ENCODE measurements at places on chromosomes 16 and 17.

DNA sequence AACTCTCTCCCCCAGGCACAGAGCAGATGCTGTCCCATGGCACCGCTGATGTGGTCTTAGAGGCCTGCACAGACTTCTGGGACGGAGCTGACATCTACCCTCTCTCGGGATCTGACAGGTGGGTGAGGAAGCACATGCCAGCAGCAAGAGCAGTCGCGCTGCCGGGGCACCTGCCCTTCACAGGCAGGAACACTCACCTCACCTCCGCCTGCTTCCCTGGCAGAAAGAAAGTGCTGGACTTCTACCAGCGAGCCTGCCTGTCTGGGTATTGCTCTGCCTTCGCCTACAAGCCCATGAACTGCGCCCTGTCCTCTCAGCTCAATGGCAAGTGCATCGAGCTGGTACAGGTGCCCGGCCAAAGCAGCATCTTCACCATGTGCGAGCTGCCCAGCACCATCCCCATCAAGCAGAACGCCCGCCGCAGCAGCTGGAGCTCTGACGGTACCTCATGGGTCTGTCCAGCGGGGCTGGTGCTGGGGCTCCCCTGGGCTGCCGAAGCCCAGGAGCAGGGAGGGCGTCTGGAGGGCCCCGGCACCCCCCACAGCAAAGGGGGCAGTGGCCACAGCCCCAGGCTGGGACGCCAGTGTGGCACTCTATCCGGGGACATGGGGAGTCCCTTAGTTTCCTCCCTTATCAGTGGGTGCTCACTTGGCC, 21.7 kb downstream of the CASKIN2 start:
- DNase-seq, result no peak

- no peak for DNase-seq
Observed at GRCh38 chr17:77295241-77295853, 154.6 kb downstream of the SEC14L1 start.

DNA sequence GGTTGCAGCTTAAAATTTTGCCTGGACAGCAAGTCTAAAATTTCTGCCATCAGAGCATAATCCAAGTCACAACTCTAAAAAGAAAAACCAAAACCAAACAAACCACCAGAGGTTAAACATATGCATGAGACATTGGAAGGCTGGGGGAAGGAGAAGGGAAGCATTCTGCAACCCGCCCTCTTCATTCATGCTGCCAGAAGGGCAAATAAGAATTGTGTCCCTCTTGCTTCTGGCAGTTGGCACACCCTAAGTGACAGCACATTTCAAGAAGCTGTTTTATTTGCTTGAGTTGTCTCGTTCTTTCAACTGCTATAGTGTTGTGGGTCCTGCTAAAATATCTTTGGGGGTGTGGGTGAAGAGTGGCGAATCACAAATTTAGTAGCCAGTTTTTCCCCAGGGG, 99.6 kb downstream of the SKAP1 start:
- DNase-seq, result no peak

- DNase-seq, result no peak
Observed at GRCh38 chr17:76382351-76382802, 2.0 kb upstream of the SPHK1 start.

GRCh38 chr16:14672403-14672971, 21.6 kb downstream of the PLA2G10 start:
- DNase-seq, result no peak

DNA sequence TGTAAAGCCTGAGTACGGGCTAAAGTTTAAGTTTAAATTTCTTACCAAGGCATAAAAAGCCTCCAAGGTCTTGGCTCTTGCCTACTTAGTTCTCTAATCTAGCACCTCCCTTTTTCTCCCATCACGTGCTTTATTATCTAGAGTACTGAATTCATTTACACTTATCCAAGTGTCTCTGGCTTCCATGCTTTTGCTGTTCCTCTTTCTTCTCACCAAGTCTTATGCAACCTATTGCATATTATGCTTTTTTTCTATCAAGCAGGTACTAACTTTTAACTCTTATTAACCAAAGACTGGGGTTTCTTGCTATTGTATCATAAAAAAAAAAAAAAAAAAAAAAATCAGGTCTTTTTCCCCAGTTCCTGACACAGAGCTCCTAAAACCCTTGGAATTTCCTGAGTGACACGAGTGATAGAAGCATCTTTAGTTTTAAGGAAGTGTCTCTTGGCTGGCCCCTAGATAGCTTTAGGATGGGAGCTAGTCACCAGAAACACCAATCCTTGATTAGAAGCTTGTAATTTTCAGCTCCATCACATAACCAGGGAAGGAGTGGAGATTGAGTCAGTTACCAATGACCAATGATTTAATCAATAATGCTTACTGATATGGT, 44.9 kb downstream of the SSH2 start:
- DNase-seq, result no peak

DNA sequence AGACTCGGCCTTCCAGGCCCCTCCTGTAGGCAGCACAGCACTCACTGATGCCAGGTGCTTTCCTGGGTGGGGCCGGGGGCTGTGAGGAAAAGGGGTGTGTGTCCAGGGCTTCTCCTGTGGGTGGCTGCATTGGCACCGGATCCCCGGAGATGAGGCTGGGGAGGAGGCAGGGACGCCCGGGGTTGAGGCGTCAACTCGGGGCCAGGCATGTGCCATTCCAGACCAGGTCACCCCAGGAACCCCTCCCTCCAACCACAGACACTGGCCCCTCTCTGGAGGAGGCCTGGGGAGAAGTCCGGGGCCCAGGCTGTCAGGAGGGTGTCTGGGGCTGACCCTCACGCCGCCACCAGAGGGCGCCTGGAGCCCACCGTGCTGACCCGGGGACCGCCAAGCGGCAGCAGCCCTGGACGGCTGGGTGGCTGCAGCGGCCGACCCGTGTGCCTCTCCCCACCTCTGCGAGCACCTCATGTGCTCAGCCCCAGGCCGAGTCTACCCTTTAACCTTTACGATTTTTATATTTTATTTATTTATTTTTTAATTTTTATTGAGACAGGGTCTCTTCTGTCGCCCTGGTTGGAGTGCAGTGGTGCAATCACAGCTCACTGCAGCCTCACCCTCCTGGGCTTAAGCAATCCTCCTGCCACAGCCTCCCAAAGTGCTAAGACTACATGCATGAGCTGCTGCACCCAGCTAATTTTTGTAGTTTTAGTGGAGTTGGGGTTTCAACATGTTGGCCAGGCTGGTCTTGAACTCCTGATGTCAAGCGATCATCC, 3.2 kb upstream of the METRN start:
- peak; percentile 67 for DNase-seq

GRCh38 chr16:12206749-12207142, 230.2 kb downstream of the SNX29 start:
- DNase-seq, result no peak

DNA sequence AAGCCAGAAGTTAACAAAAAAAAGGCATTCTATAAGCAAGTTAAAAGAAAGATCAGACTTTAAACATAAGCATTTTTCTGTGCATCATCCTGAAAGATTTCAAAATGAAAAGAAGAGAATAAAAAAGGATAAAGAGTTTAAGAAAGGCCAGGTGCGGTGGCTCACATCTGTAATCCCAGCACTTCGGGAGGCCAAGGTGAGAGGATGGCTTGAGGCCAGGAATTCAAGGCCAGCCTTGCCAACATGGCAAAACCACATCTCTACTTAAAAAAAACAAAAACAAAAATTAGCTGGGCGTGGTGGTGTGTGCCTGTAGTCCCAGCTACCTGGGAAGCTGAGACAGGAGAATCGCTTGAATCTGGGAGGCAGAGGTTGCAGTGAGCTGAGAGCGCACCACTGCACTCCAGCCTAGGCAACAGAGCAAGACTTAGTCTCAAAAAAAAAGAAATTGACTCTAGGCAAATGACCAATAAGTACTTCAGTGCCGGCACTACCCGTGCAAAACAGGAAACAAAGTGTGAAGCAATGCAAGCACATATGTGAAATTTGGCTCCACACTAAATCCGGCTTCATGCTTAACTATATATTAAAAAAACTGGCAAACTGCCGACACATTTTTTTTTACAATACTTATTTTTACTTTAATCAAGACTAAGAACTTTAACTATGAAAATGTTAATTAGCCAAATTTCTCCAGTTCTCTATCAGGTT, 83.2 kb upstream of the C17orf78 start:
- DNase-seq, result no peak

- DNase-seq, result no peak
Observed at GRCh38 chr16:29649588-29650494, 13.2 kb upstream of the SPN start.

- no peak for DNase-seq
Observed at GRCh38 chr16:73565263-73565662, 517.3 kb upstream of the ZFHX3 start.

DNA sequence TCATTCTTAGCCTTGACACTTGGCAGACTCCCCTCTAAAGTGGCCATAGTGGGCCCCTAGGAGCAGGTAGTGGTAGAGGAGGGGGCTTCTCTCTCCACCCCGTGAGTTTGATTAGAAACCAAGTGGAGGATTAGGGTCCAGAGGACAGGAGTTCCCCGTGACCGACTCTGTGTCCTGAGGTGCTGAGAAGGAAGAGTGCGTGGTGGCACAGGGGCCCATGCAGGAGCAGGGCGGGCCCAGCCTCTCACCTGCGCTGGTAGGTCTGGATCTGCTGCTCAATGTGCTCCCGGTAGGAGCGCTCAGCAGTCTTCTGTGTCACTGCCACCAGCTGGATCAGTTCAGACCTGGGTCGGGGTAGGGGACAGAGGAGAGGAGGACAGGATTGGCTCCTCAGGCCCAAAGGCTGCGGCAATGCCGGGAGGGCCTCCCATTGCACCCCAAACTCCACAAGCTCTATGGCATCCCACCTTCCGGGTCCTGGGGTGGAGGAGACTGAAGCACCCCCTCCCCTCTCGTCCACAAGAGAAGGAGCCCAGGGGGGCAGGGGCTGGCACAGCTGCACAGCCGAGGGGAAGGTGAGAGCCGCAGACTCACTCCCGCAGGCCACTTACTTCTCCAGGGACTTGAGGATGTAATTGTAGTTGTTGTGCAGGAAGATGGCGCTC, 6.2 kb downstream of the ZACN start:
- DNase-seq, result no peak

- peak; percentile 25 for DNase-seq
Observed at GRCh38 chr17:20267459-20267842, 199.9 kb downstream of the LGALS9B start.

GRCh38 chr16:10782628-10783027, 36.0 kb downstream of the TVP23A start:
- DNase-seq, result no peak

DNA sequence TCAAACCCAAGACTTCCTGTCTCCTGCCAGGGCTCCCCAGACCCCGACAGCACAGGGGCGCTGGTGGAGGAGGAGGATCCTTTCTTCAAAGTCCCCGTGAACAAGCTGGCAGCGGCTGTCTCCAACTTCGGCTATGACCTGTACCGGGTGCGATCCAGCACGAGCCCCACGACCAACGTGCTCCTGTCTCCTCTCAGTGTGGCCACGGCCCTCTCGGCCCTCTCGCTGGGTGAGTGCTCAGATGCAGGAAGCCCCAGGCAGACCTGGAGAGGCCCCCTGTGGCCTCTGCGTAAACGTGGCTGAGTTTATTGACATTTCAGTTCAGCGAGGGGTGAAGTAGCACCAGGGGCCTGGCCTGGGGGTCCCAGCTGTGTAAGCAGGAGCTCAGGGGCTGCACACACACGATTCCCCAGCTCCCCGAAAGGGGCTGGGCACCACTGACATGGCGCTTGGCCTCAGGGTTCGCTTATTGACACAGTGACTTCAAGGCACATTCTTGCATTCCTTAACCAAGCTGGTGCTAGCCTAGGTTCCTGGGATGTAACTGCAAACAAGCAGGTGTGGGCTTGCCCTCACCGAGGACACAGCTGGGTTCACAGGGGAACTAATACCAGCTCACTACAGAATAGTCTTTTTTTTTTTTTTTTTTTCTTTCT, 8.1 kb downstream of the SERPINF1 start:
- no peak for DNase-seq

GRCh38 chr16:85041219-85042166, 13.9 kb downstream of the KIAA0513 start:
- no peak for DNase-seq

GRCh38 chr16:2988590-2989099, 8.4 kb upstream of the PKMYT1 start:
- DNase-seq, result no peak

DNA sequence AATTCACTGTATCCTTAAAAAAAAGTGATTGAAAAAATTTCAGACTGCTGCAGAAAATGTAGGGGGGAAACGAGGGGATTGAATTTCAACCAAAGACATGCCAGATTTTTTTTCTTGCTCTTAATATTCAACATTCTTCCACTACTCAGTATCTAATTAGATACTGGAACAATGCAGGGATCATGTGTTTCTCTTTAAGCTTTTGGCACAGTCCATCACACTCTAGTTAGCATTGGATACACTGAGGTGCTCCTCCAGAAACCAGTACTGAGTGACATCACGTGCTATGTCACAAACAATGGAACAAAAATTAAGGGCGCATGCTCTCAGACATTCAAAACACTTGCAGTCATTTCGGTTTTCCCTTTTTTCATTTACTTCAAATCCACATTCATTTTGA, 298.6 kb upstream of the PSMD7 start:
- no peak for DNase-seq

GRCh38 chr17:36182176-36183000, 6.0 kb upstream of the TBC1D3B start:
- no peak for DNase-seq

- peak; percentile 22 for DNase-seq
Observed at GRCh38 chr17:38701504-38702165, 3.4 kb upstream of the MLLT6 start.

GRCh38 chr16:55390630-55391237, 66.7 kb downstream of the IRX6 start:
- no peak for DNase-seq

DNA sequence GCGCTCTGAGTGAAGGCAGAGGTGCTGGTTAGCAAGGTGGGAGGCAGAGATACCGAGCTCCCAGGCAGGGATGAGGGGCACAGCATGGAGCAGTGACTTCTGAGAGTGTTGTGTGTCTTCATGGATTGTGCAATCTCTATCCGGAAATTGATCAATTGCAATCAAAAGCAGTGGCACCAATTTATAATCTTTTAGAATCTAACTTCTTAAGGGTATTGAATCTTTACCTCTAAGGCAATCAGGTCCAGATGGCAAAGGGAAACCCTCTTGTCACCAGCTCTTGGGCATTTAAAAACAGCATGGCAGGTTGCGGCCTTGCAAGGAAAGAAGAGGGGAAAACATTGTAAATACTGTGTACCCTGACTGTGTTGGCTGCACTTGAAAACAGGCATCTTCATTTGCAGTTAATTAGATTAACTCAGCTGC, 58.0 kb upstream of the MRTFB start:
- DNase-seq, result no peak

- DNase-seq, result no peak
Observed at GRCh38 chr16:85556456-85557082, 56.6 kb upstream of the GSE1 start.

DNA sequence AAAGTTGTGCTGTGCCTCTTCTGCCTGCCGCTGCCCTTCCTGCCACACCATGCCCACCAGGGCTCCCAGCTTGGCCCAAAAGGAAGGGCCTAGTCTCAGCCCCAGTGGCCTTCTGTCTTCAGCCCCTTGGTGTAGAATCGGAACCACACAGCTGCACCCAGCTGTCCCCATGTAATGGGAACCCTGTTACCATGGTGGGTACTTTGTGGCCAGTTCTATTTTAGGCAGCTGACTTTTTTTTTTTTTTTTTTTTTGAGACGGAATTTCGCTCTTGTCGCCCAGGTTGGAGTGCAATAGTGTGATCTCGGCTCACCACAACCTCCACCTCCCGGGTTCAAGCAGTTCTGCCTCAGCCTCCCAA, 163.3 kb upstream of the GSE1 start:
- DNase-seq, result no peak

- no peak for DNase-seq
Observed at GRCh38 chr16:24755201-24755874, 25.9 kb downstream of the TNRC6A start.

- DNase-seq, result no peak
Observed at GRCh38 chr16:3101841-3102470, 2.9 kb upstream of the ZSCAN10 start.
